GM04504 (cell line): ENCODE measurements at places on chromosomes 12 and 14.
A peak's percentile ranks its signal among the peaks of the same experiment; 100 is the strongest.

DNA sequence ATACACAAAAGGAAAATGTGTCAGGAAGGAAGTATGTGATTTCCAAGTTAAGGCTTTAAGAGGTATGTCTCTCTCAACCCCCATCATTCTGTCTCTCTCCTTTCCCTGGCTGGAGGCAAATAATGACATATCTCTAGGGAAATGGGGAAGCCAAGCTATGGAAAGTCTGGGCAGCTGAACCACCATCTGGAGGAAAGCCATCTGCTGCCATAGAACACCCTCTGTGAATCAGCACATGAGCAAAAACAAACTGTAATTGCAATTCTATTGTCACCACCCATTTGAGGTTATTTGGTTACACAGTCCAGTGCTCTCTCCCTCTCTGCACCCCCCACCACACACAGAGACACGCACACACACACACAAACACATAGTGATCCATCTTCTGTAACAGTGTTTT, 766.2 kb downstream of the FLRT2 start:
- peak; percentile 10 for DNase-seq

- DNase-seq, result peak; percentile 26
These were observed 61.9 kb upstream of the BEGAIN start for GRCh38 chr14:100649173-100649519.

- no peak for DNase-seq
These were observed 16.3 kb downstream of the MSRB3 start for GRCh38 chr12:65294641-65295262.

DNA sequence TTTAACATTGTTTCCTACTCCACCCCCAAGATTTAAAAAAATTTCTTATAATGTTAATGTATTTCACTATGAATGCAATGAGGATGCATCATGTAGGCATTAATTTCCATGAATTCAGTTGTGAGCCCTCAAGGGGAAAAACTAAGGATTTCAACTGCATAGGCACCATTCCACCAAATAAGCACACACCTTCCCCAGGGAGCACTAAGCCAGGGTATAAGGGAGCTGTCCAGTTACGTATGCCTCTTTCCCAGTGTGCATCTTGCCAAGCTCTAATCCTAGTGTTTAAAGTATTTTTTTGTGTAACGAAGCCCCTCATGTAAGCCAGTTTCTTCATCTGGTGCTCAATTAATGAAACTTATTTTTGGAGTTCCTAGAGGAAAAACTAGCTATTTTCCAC, 6.6 kb downstream of the FERMT2 start:
- no peak for DNase-seq

GRCh38 chr12:49763006-49763591, 21.7 kb downstream of the TMBIM6 start:
- no peak for DNase-seq

DNA sequence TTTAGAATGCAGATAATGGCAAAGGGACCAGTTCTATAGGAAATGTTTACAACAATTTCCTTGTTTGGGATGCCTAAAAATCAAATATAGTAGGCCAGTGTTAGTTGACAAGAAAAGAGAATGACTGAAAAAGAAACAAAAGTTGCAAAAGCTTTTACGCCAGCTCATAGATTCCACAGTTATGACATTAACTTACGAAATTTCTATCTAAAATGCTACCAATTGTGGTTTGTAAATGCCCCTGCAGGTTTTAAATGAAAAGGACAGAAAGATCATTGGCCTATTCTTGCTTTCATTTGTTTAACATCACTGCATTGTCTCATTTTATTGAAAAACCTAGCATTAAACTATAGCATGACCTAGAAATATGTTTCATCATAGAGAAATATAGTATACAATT, 345.8 kb downstream of the CCDC91 start:
- DNase-seq, result peak; percentile 47

- DNase-seq, result peak; percentile 84
These were observed 113.9 kb upstream of the DYRK2 start for GRCh38 chr12:67534681-67535080.

DNA sequence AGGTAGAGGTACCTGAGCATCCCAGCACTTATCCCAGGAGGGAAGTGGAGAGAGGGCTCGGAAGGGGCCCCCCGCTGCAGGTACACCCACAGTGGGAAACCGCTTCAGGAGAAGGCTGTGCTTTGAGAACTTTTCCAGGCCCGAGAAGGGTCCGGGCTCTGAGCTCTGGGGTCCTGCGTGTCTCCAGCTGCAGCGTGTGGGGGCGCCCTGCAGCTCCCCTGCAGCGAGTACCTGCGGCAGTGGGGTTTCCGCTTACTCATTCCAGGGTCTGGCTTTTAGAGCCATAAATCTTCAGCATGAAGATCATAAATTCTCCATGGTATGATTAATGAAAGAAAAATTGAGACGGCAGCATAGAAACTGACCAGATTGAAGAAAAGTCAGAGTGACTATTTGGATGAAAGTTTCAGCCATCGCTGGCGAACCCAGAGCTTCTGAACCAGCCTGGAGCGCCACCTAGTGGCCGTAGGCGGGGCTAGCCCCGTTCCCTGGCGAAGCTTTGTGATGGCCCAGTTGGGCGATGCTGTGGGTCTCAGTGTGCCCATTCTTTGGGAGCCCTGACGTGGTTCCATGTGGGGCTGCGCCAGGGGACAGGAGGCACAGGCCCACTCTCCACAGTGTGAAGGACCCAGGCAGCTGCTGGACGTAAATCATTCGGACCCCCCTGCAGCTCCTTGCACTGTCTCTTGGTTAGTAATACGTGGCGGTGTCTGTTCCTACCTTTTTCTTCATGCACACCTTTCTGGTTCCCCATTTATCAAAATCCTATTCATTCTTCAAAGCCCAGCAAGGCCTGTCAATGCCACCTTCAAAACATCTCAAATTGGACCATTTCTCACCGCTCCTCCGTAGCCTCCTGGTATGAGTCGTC, 198.2 kb downstream of the TSPAN9 start:
- DNase-seq, result peak; percentile 23

DNA sequence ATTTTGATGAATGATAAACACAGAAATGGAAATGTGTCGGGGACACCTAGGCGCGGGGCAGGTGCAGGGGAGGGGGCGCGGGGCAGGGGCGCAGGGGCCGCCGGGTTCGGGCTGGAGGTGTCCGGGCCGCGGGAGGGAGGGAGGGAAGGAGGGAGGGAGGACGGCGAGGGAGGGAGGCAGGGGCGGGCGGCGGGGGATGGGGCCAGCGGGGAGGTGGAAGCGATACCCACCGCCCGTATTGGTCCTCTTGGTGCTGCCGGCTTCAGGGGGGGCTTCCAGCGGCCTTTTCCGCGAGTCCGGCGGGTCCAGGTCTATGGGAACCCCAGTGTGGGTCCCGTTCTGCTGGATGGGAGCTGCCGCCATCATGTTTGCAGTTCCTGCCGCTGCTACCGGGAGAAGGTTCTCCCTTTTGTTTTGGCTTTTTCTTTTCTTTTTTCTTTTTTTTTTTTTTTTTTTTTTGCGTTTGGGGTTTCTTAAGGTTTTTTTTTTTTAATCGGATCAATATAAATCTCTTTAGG, 703 bp downstream of the NOVA1 start:
- DNase-seq, result no peak

DNA sequence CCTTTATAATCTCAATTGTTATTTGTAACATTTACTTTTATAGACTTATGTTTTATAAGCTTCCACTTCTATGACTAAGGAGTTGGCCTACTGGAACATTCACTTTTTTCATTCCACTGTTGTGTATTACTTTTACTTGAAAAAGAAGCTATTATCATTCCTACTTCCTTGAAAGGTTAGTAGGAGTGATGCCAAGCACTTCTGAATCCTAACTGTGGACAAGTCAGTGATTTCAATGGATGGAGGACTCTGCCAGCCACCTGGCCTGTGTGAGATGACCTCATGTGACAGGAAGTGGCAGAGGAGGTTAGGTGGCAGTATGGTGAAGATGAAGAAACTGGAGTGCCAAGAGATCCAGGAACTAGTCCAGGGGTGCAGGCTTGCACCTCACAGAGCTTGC, 46.0 kb downstream of the TECPR2 start:
- no peak for DNase-seq

GRCh38 chr12:19198272-19198671, 68.7 kb downstream of the PLEKHA5 start:
- no peak for DNase-seq

DNA sequence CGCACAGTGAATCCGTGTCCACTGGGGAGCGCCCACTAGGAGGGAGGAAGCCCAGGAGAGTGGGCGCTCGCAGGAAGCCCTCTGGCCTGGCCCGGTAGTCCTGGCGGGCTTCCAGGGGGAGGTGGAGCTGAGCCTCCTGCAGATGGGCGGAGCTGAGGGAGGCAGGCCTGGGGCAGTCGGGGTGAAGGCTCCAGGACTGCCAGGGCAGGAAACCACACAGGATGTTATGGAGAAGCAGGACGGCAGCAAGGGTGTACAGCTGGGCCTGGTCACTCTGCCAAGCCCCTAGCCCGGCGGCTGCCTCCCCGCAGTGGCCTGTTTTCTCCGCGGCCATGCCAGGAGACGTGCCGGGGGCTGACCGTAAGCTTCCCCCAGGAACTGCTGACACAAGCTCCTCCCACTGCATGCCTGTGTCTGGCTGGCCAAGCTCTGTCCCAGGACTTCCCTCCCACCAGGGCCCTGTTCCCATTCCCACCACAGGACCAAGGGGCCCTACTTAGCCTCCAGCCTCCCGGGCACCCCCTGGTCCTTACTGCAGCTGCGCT, 143.4 kb upstream of the C14orf180 start:
- DNase-seq, result no peak

DNA sequence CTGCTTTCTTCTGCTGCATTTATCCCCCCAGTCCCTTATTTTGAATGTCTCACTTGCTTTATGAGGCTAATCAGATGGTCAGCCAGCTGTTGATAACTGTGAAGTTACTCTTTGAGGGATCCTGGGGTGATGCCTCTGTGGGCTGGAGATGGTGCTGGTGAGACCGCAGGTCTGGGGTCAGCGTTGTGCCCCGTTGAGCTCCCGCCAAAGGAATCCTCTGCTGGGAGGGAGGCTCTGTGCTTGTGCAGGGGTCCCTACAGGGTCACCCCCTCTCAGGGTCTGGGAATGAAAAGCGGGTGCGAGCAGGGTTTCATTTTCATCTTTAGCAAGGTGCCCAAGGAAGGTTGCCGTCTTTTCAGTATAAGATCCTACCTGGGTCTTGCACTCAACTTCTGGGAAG, 161.2 kb upstream of the RTL1 start:
- DNase-seq, result no peak

DNA sequence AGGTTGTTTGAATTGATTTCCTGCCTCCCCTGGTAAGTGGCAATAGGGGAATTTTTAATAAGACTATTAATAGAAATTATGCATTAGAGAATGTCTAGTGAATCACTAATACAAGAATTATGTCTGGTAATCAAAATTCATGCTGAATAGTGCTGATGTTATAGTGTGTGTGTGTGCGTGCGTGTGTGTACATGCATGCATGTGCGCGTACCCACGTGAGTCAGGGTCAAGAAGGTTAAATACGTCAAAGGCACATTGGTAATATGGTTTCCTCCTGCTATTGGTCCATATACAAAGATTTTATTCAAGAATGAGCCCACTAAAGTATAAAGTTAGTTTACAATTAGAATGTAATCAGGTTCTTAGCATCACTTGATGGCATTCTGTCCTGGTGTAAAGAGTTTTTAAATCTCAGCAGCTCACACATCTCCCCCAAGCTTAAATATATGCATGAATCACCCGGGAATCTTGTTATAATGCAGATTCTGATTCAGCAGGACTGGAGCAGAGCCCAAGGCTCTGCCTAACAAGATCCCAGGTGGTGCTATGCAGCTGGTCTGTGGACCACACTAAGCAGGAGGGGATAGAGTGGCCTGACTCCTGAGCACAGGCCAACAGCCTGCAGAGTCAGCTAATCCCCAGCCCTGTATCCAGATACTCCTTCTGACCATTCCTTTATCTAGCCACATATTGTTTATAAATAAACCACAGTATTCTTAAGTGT, 43.9 kb downstream of the TTC9 start:
- DNase-seq, result no peak

GRCh38 chr14:101454229-101454628, 107.1 kb upstream of the DIO3 start:
- DNase-seq, result no peak

DNA sequence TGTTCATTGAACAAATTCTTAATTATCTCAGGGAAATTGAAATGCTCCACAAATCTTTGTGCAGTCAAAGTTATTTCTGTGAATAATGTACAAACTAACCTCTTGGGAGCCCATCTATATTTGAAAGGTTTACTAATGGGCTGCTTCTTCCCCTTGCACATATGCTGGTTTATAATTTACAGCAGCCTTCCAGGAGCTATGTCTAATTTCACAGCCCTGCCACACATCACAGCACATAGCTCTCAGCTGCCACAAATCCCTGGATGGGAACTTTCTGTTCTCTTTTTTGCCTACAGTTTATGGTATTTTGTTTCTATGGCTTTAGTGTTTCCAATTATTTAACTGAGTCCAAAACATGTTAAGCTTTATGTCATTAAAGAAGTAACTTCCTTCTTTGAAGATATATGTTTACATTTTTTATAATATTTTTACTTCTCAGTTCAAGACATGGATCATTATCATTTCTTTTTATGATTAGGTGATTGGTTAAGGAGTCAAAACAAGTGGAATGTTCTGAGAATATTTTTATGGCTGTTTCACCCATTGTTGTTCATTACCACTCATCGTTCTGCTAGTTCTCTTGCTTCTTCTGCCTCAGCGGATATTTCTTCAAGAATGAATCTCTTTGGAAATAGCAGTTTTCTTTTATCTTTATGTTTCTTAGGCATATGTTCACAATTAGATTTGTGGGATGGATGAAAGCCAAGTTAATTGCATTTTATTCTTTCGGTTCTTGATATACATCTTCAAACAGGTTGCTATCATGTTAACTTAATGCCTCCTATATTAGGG, 475.6 kb upstream of the MIS18BP1 start:
- no peak for DNase-seq

DNA sequence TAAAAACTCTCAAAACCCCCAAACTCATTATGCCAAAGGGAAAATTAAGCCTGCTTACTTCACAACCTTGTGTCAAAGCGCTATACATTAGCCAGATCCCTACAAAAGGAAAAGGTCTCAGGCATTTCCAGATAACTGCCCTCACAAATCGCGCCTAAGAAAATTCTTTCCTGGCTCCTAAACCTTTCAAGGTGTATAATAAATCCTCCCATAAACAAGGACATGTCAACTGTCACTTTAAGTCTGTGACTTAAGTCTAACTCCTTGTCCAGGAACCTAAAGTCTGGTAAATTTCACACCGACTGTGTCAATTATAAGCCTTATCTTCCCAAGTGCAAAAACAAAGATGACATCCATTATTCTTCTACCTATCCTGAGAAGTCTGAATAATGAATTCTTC, 4.3 kb upstream of the ETFBKMT start:
- DNase-seq, result no peak

- no peak for DNase-seq
These were observed 7.4 kb downstream of the CDKN1B start for GRCh38 chr12:12724421-12725085.

GRCh38 chr14:97692084-97692483, 894.9 kb downstream of the VRK1 start:
- no peak for DNase-seq

DNA sequence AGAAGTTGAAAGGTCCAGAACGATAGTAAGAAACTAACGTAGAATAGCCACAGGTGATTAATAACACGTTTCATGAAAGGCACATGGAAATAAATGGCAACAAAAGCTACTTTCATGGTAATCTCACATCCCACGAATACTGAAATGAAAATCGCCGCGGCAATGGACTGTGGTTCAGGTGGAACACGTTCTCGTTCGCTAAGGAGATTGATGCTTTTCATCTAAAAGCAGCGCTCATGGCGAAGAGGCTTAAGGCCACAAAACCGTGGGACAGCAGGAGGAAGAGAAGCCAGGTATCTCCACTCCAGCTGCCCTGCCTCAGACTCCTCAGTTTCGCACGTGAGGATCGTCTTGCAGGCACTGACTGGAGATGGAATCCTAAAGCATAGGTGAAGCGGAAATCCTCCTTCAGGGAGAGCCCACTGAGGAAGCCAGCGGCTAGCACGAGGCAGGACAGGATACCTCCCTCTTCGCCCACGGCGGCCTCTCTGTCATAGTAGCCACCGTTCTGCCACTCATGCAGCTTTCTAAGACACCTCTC, 696 bp upstream of the GPHN start:
- DNase-seq, result no peak
